Type B pancreatic cell (in vitro differentiated cells): ENCODE measurements at places on chromosomes 7 and 10. TPM values are rescaled to one million over a fixed set of nuclear protein-coding genes. Genes with fewer than 3 reads are reported as not detected.
A peak's percentile ranks its signal among the peaks of the same experiment; 100 is the strongest.

- peaks cover 13% of the 10 kb centered on the region for H3K4me1 ChIP-seq
- no peak overlapping the region for H3K4me3 ChIP-seq
- H3K36me3 ChIP-seq: no peaks in the 10 kb centered on the region
- H3K27me3 ChIP-seq: no peaks in the 10 kb centered on the region
Observed at GRCh38 chr7:12729112-12729511, 41.7 kb downstream of the ARL4A start.

DNA sequence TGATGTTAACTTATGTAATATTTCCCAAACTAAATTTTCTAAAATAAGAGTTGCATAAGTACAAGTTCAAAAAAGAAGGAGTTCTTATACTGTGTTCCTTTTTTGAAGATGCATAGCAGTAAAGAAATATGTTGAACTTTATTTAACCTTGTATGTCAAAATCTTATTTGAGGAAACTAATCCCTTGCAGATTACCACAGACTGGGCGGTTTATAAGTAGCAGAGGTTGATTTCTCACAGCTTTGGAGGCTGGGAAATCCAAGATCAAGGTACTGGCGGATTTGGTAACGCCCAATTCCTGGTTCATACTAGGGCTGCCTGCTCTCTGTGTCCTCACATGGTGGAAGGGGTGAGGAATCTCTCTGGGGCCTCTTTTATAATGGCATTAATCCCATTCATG, 68.5 kb downstream of the GNAT3 start:
- H3K4me1 ChIP-seq: peaks cover 8% of the 10 kb centered on the region
- DNase-seq: no peak
- H3K4me3 ChIP-seq: no peak overlapping the region

GRCh38 chr10:7696545-7696944, 6.6 kb upstream of the ITIH2 start:
- H3K4me3 ChIP-seq: no peak overlapping the region
- peaks cover 6% of the 10 kb centered on the region for H3K4me1 ChIP-seq
- H3K27me3 ChIP-seq: peaks cover 3% of the 10 kb centered on the region
- no peak for DNase-seq
- H3K36me3 ChIP-seq: no peaks in the 10 kb centered on the region

DNA sequence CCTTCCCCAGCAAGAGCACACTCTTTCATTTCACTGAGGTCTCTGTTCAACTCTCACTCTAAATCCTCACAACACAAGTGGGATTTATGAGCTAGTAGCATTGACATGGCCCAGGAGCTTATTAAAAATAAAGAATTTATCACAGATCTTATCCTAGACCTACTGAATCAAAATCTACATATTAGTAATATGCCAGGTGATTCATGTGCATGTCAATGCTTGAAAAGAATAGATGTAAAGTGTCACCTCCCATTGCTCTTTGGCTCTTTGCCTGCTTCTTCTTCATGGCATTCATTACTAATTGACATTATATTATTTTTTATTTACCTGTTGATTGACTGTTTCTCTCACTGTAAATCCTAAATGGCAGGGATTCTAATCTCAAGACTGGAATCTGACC, 459.2 kb upstream of the LRRTM3 start:
- no peak overlapping the region for H3K4me3 ChIP-seq
- H3K36me3 ChIP-seq: no peaks in the 10 kb centered on the region
- no peak overlapping the region for H3K27ac ChIP-seq
- no peaks in the 10 kb centered on the region for H3K27me3 ChIP-seq

GRCh38 chr7:97027427-97028234, 3.0 kb upstream of the DLX5 start:
- peaks cover 74% of the 10 kb centered on the region for H3K27me3 ChIP-seq
- peaks cover 5% of the 10 kb centered on the region for H3K36me3 ChIP-seq
- peaks cover 21% of the 10 kb centered on the region for H3K4me1 ChIP-seq
- H3K4me3 ChIP-seq: peak overlapping the region; percentile 99
- no peak for DNase-seq

DNA sequence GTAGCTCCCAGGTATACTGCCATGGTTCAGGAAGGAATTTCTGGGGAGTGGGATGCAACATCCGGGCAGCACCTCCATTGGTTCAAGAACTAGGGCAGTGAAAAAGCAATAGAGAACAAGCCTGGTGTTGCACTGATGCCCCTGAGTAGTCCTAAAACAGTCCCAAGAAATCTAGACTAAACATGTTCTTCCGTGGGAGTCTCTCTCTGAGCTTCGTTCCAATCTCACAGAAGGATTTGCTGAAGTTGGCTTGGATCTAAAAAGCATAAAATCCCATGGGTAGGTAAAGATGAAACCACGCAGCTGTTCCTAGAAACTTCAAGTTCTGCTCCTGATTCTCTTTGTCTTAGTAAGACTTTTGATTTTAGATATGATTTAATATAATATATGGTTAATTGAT, 154.5 kb downstream of the PLXDC2 start:
- no peaks in the 10 kb centered on the region for H3K27me3 ChIP-seq
- no peak for DNase-seq

DNA sequence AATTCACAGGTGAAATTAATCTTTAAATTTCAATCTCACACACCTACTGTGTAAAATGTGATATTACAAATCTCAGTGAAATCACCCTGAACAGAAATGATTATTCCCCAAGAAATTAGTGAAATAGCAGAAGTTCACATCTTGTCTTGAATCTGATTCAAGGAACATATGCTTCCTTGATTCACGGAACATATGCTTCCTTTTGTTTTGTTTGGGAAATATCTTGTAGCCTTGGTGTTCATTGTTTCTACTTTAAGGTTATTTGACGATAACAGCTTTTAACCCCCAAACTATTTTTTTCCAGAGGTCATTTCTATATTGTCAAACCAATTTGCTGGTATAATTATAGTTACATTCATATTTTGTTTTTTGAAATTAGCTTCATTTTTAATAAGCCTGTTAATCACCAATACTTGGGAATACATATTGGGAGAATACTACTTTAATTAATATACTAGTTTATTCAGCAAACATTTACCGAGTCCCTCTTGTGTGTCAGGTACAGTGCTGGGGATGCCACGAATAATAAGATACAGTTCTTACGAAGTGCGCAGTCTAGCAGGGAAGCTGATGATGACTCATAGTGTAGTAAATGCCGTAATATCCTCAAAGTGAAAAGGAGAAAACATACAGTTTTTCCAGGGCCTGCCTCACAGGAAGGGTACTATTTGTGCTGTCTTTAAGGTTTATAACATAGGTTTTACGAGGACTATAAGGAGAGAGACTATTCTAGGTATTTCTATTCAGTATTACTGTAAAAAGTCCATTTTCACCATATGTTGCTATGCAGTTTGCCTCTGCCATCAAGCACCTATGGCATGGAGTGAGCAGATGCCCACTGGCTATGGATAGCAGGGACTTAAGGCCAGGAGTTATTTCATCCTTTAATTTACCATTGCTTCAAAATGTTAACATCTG, 32.5 kb downstream of the PRKAR2B start:
- no peaks in the 10 kb centered on the region for H3K27me3 ChIP-seq
- DNase-seq: no peak
- H3K36me3 ChIP-seq: no peaks in the 10 kb centered on the region
- no peaks in the 10 kb centered on the region for H3K4me1 ChIP-seq
- no peak overlapping the region for H3K27ac ChIP-seq

DNA sequence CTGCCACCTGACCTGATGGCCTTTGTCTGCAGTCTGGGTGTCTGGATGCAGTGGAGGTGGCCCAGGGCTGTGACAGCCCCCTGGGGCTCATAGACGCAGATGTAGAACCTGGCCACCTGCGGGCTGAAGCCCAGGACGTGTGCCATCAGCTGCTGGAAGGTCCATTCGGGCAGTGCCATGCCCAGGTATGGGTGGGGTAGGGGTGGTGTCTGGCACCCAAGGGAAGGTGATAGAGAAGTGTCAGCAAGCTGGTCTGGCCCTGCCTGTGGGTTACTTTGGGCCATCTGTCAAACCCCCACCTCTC, 6.1 kb upstream of the ZNF467 start:
- H3K27ac ChIP-seq: no peak overlapping the region
- no peak overlapping the region for H3K4me3 ChIP-seq
- DNase-seq: no peak
- peaks cover 4% of the 10 kb centered on the region for H3K27me3 ChIP-seq
- H3K36me3 ChIP-seq: no peaks in the 10 kb centered on the region
- peaks cover 15% of the 10 kb centered on the region for H3K4me1 ChIP-seq

DNA sequence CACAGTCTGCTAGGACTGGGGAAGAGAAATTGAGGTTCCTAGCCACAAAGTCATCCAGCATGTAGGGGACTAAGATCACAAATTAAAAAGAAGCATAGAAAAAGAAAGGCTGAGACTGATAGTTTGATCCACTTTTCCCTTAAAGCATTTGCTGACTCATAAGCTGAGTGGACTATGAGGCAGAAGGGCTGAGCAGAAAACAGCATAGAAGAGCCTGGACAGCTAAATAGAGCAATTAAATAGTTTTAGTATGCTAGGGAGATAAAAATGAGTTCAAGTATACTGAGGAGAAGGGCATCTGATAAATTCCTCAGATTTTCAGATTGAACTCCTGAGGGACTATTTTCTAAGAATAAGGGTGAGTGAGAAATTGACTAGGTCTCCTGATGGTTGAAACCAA, 155.9 kb upstream of the EGR2 start:
- no peaks in the 10 kb centered on the region for H3K36me3 ChIP-seq
- no peak overlapping the region for H3K27ac ChIP-seq
- DNase-seq: no peak
- H3K27me3 ChIP-seq: peaks cover 3% of the 10 kb centered on the region

DNA sequence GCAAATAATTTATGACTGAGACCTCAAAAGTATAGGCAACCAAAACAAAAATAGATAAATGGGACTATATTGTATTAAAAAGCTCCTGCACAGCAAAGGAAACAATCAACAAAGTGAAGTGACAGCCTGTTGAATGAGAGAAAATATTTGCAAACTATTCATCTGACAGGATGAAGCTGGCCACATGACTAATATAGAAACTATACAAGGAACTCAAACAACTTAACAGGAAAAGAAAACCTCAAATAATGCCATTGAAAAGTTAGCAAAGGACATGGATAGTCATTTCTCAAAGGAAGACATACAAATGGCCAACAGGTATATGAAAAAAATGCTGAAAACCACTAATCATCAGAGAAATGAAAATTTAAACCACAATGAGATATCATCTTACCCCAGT, 245.1 kb downstream of the STK31 start:
- H3K36me3 ChIP-seq: no peaks in the 10 kb centered on the region
- no peak overlapping the region for H3K4me3 ChIP-seq
- no peaks in the 10 kb centered on the region for H3K27me3 ChIP-seq
- H3K27ac ChIP-seq: no peak overlapping the region
- peaks cover 12% of the 10 kb centered on the region for H3K4me1 ChIP-seq

GRCh38 chr7:150447966-150448788, 2.3 kb upstream of the GIMAP8 start:
- H3K36me3 ChIP-seq: no peaks in the 10 kb centered on the region
- H3K4me3 ChIP-seq: no peak overlapping the region
- DNase-seq: no peak
- H3K27me3 ChIP-seq: peaks cover 26% of the 10 kb centered on the region
- peaks cover 6% of the 10 kb centered on the region for H3K4me1 ChIP-seq

GRCh38 chr7:54833001-54833467, 74.0 kb upstream of the SEC61G start:
- H3K27ac ChIP-seq: no peak overlapping the region
- DNase-seq: no peak
- no peaks in the 10 kb centered on the region for H3K36me3 ChIP-seq
- peaks cover 4% of the 10 kb centered on the region for H3K27me3 ChIP-seq

DNA sequence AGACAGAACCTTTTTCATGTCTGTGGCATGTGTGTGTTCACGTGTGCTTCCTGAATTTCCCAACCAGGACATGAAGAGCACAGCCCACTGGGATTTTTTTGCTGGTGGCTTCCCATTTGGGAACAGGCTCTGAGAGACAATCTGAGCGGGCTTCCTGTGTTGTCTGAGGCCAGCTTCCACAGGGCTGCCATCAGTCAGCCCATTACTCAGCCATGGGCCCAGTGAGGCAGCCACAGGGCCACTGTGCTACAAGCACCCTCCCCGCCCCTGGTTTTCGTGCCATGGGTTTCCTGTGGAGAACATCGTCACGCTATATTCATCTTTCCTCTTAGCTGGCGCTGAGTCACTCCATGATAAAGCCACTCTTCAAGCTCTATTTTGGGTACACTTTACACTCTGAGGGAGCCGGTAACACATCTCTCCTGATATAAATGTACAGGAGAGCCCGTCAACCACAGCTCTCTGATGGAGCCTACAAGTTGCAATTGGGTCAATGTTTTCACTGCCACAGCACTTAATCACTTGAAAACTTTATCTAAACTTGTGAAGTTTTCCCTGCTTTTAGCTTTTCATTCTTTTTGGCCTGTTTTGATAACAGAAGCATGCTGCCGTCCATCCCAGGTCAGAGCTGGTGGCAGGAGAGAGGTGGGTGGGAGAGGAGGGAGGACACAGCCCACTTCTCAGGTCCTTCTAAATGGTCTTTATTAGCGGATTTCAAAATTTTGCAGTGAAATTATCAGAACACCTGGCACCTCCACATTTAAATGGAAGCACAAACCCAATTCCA, 96.9 kb downstream of the HIPK2 start:
- H3K4me1 ChIP-seq: peaks cover 56% of the 10 kb centered on the region
- H3K36me3 ChIP-seq: peaks cover 36% of the 10 kb centered on the region
- peak overlapping the region; percentile 80 for H3K27ac ChIP-seq
- H3K4me3 ChIP-seq: no peak overlapping the region

- peak; percentile 64 for DNase-seq
- H3K27ac ChIP-seq: no peak overlapping the region
- no peak overlapping the region for H3K4me3 ChIP-seq
- no peaks in the 10 kb centered on the region for H3K36me3 ChIP-seq
- peaks cover 10% of the 10 kb centered on the region for H3K4me1 ChIP-seq
- H3K27me3 ChIP-seq: peaks cover 4% of the 10 kb centered on the region
Observed at GRCh38 chr7:157526005-157526912, 189.5 kb downstream of the DNAJB6 start.

GRCh38 chr10:15037691-15038090, 6.1 kb upstream of the OLAH start:
- H3K4me1 ChIP-seq: peaks cover 9% of the 10 kb centered on the region
- no peaks in the 10 kb centered on the region for H3K27me3 ChIP-seq
- H3K4me3 ChIP-seq: no peak overlapping the region
- H3K36me3 ChIP-seq: no peaks in the 10 kb centered on the region
- DNase-seq: no peak
- H3K27ac ChIP-seq: no peak overlapping the region

- H3K36me3 ChIP-seq: no peaks in the 10 kb centered on the region
- H3K27me3 ChIP-seq: peaks cover 15% of the 10 kb centered on the region
- peaks cover 12% of the 10 kb centered on the region for H3K4me1 ChIP-seq
- no peak overlapping the region for H3K27ac ChIP-seq
Observed at GRCh38 chr7:1698201-1698600, 28.1 kb downstream of the ELFN1 start.

DNA sequence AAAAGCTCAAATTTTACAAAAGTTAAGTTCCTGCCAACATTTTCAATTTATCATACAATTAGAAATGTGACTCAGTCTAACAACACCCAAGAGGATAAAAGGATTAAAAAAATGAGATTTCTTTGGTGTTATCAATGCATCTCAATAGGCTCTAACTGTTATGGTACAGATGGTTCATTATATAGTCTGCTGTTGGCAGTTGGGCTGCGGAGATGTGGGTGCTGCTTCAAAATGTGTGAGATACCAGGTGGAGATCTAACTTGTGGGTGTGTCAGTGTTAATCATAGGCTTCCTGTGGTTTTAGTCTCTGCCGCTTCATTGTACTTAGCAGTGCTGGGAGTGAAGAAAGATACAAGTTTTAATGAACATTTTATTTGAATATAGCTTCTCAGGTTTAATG, 231.2 kb downstream of the EXOC4 start:
- DNase-seq: no peak
- H3K27ac ChIP-seq: no peak overlapping the region
- H3K36me3 ChIP-seq: peaks cover 13% of the 10 kb centered on the region
- peaks cover 3% of the 10 kb centered on the region for H3K4me1 ChIP-seq
- no peaks in the 10 kb centered on the region for H3K27me3 ChIP-seq

The PPP1R3C gene
- 5.4 and 7.8 TPM in 2 replicates for total RNA-seq

The PRKCQ gene
- 1.6 and 2.0 TPM in 2 replicates for total RNA-seq

The VGF gene
- 4.2 and 4.4 TPM in 2 replicates for total RNA-seq

The DPP6 gene
- 4.1 and 4.9 TPM in 2 replicates for total RNA-seq

The MYPN gene
- total RNA-seq: 0.14 TPM in 1 of 2 replicates, not detected in the other
